ENCODE measurements at places on chromosomes 11 and 22.

GRCh38 chr11:95524314-95525036 lies 265.1 kb downstream of the FAM76B start:
- no peak for DNase-seq

- DNase-seq, result no peak
Measured at GRCh38 chr22:42955087-42955635, 59.8 kb downstream of the PACSIN2 start.

DNA sequence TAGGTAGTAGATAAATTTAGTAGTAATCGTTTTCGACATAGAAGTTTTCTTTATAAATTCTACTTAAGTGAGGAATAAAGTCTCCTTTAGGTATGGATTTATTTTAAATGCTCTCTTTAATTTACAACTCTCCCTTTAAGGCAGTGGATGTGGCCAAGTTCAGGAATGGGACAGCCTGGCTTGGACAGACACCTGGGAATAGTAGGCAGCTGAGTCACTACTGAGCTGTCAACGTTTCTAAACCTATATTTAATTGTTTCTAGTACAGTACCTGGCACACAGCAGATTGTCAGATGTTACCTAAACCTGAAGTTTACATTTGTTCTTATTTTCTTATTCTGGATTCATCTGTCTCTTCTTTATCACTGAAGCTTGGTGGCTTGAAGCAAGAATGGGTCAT lies 85.1 kb downstream of the DEPDC5 start:
- no peak for DNase-seq

DNA sequence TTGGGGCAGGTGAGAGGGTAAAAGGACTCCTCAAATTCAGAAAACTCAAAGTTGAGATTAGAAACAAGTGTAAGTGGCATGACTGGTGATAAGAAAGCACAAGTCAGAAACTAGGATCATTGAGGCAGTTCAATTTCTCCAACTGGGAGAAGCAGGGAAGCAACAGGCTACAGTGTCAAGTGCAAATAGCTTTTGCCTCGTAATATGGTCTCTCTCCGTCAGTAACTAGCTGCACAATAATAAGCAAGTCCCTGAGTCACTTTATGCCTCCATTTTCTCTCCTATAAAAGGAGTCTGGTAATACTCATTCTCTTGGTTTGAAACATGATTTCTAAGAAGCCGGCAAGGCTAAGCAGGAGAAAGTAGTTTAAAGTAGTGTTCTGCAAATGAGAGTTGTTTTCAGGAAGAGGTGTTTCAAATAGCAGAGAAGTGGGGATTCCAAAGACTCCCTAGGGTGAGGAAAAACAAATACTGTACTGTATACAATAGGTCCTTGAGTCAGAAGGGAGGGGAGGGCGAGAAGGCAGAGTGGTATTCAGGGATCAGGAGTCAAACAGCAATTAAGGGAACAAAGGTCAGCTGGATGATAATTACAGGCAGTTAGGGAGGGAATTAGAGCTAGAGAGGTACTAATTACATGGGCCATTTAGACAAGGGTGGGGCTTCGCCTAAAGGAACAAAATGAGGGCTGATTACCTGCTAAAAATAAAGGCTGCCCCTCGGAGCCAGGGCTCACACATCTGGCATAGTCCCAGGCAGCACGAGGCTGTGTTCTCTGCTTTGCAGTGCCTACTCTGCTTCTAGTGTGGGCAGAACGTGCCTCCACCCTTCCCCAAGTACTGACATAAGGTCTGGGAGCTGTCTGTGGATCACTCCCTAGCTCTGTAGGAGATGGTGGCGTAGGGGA lies 96.0 kb upstream of the BDNF start:
- DNase-seq, result no peak

DNA sequence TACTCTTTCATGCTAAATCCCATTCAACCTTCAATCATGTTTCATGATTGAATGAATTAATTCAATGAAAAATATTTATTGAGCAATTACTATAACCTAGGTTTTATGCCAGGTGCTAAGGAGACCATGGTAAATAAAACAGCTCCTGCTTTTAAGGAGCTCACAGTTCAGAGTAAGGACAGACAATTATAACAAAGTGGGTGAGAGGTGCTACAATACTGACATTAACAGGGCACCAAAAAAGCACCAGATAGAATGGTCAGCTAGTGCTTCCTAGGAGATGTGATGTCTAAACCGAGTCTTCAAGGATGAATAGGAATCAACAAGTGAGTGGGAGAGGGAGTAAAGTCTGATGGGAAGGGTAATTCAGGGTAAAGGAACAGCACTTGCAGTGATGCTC lies 366.7 kb downstream of the SOX6 start:
- DNase-seq, result no peak

- DNase-seq, result no peak
Measured at GRCh38 chr11:13669544-13670488, 1.3 kb downstream of the FAR1 start.

- no peak for DNase-seq
Measured at GRCh38 chr22:45692549-45692948, 20.9 kb downstream of the ATXN10 start.

DNA sequence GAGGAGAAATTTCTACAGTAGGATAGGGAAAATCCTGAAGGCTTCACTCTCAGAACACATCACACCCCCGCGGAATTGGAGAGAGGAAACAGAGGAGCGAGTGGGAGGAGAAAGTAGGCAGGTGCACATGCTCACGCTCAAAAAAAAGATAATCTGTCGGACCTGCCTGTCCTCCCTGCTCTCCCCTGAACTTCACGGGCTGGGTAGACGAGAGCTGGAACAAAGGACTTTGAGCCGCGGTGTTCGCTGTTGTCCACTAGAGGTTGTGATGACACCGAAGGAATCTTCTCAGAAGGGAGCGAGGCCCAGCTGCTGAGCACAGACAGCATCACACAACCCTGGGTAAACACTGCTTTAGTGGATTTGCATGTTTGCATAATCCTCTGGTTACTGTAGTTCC lies 5.0 kb downstream of the SEZ6L start:
- no peak for DNase-seq

- no peak for DNase-seq
Measured at GRCh38 chr11:65793144-65793581, 6.3 kb downstream of the OVOL1 start.

- DNase-seq, result no peak
Measured at GRCh38 chr22:37817705-37818408, 5.3 kb upstream of the GALR3 start.

DNA sequence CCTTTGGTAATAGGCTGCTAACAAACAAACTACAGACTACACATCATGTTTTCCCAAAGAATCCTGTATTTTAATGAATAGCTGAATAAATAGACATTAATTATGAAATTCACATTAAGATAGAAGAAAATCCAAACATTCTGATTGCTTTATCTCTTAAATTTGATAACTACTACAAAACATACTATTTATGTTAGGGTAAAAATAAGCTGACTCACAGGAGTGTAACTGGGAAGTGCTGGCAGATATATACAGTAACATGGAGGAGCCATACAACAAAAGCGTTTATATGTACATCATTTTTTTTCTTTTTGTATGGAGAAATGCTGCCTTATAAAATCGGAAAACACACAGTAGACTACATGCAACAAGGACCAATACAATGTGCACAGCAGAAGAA lies 52.6 kb upstream of the MTMR2 start:
- no peak for DNase-seq

DNA sequence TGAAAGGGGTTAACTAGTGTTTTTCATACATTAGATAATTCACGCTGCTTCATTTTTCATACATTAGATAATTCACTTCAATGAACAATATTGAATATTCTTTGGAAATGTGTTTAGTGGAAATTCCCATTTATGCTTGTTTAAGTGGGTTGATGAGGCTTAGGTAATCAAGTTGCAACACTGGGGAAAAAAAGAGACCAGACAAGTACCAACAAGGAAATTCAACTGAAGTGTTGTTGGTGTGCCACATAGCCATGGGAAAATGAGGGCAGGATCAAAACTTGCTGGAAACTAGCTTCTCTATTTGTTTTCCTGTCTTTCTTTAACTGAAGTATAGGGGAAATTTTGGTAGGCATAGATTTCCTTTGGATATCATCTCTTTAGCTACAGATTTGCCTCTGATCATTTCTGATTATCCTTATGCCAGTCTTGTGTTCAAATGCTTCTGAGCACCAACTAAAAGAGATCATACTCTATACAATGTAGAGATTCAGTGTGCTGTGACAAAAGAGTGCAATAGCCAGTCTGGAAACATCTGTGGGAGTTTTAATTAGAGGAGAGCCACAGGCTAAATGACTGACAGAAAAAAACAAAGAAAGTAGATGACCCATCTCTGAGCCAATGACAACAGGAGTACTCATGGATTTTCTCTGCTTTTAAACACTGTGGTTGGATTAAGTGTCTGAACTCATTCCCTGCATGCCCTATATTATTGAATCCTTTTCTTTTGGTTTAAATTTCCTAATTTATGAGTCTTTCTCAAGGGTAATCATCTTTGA lies 67.6 kb upstream of the CTSC start:
- no peak for DNase-seq

DNA sequence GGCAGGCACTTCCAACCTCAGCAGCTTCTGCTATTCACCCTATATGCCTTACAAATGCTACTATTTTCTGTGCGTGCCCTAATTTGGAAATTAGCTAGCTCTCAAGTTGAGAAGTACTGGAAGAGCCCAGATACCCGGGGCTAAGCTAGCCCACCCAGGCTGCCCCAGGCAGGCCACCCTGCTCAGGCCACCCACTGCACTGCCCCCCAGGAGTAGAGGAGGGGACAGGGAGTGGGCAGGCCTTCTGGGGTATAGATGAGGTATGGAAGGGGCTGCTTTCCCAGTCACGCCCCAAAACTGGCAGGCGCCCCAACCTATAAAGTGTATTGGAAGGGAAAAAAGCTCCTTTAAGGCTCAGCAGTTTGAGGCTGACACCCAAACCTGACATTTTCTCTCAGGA lies 43.5 kb downstream of the DRD2 start:
- DNase-seq, result no peak

All from esophagus squamous epithelium (tissue), 5 donors.